ENCODE measurements at places on chromosomes 7 and 10. TPM values are rescaled to one million over a fixed set of nuclear protein-coding genes. Genes with fewer than 3 reads are reported as not detected.

ADCY1 gene
- 2.4 TPM for total RNA-seq

AMPH gene
- 1.2 TPM for total RNA-seq

RAMP3 gene
- total RNA-seq, result 183 TPM

CCNY gene
- total RNA-seq, result 64.5 TPM

RBP3 gene
- total RNA-seq, result not detected

Data from lower lobe of right lung (tissue), 2 donors.